ENCODE measurements at places on chromosomes 7 and 10. TPM values are rescaled to one million over a fixed set of nuclear protein-coding genes. Genes with fewer than 3 reads are reported as not detected.

DNA sequence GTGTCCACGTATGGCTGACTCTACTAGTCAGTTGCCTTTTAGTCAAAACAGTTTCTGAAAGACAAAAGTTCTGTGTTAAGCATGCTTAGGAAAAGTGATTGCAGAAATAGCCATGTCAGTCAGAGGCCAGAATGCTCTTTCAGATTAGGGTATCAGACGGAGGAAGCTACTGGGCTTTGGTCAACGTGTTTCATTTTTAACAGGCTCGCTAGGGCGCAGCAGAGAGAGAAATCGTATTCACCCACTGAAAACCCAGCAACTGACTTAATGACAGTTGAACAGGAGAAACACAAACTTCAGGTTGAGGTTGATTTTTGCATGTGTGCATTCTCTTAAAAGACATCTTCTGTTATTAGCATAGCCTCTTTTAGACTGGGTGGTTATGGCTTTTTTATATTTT lies 322.6 kb upstream of the KIAA1217 start:
- DNase-seq = no peak

DNA sequence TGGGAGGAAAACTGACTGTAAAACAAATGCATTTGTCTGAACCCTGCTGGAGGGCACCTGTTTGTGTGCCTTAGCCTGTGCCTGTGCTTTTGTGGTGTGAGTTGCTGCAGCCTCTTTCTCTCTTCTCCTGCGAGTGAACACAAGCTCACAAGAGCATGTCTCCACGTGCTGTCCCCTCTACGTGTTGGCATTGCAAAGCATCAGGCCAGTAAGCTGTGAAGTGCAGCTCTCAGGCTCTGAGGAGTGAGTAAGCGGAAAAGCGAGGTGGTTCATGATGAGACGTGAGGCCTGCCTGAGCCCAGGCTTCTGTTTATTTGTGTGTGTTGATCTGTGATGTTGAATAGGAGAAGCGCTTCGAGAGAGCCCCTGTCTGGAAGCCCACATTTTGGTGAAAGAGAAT lies 85.6 kb upstream of the PDCD4 start:
- DNase-seq = no peak

DNA sequence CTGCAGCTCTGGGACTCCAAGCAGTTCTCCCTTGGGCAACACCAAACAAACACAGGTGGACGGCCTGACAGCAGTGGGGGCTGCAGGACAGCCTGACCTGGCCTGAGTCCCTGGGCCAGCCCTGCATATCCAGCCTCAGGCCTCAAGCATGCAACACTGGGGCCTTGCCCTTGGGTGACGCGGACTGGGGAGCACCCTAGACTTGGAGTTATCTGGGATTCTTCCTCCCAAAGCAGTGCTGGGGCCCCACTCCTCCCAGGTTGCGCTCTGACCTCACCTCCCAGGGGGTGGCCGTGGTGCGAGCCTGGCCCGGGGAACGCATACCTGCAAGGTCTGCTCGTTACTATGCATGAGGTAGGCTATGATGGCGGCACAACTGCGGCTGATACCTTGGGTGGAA lies 6.2 kb upstream of the TMEM120A start:
- DNase-seq = no peak

DNA sequence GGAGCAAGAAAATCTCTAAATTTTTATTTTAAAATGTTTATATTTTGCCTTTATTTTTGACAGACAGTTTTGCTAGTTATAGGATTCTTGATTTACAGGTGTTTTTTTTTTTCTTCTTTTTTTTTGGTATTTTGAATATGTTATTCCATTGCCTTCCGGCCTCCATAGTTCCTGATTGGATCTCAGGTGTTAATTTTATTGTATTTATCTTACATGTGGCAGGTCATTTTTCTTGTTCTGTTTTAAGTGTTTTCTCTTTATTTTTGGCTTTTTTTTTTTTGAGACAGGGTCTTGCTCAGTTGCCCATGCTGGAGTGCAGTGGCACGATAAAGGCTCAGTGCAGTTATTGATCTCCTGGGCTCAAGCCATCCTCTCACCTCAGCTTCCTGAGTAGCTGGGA lies 73.9 kb downstream of the MLLT10 start:
- no peak for DNase-seq

DNA sequence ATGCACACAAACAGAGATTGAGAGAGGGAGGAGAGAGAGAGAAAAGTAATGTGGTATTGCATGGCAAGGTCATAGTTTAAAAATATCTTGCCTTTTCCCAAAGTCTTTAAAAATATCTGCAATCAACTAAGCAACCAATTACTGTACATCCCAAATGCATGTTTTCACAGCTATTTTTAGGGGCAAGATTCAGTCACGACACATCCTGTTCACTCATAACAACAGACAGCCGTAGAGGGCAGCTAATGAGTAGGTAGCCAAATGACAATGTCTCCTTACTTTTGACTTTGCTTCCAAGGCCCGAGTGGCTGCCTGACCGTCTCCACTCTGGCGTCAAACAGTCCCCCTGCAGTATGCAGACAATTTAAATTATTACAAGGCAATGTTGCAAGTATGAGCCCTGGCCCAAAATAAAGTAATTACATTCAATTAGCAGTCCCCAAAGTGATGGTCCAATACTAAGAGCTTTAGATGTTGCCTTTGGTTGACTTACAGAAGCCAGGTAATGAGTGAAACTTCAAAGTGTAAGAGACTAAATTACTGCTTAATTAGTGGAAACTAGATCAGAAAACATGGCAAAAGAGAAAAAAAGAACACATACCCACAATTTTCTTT lies 162.9 kb downstream of the MBL2 start:
- no peak for DNase-seq

GRCh38 chr7:100582041-100582579 lies 3.8 kb downstream of the LRCH4 start:
- DNase-seq = no peak

GRCh38 chr7:144011458-144012230 lies 11.5 kb downstream of the OR6B1 start:
- DNase-seq = no peak

- no peak for DNase-seq
Observed at GRCh38 chr7:111841596-111842205, 279.4 kb upstream of the IMMP2L start.

- no peak for DNase-seq
Observed at GRCh38 chr10:82252081-82252480, 377.1 kb downstream of the NRG3 start.

- DNase-seq = no peak
Observed at GRCh38 chr7:79789584-79790345, 336.3 kb upstream of the MAGI2 start.

DNA sequence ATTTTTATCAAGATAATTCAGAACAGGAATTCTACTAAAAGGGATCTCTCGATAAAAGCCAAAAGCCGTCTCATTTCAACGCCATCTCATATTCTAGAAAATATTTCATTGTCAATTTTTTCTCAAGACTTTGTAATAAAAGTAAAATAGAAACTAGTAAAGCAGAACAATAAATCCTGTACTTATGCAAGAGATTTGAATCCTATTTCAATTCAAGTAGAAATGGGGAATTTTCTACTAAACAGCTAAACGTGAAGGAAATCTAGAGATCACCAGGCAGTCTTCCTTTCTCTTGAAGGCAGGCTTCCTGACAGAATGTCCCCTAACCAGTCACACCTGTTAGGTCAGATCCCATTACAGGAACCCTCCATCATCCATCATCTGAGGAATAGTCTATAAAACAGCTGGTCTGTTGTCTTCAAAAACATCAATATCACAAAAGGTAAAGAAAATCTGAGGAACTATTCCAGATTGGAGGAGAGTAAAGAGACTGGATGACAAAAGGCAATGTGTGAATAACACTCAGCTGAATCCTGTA lies 23.7 kb downstream of the USP6NL start:
- no peak for DNase-seq

DNA sequence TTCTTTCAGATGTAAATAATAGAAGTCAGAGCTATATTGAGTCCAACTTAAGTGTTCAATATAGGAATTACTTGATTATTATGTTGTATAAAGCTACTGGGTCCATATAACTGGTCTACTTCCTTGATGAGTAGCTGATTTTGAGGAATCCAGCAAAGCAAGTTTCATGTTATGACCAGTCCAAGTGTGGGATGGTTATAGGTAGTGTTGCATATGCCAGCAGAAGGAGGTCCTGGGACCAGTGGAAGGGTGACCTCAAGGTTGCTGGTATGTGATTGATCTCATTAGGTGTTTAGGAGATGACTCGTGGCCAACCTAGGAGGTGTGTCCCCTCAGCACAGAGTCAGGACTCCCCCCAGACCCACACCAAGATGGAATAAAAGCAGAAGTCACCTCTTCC lies 551.5 kb downstream of the KCNMA1 start:
- DNase-seq = no peak

- no peak for DNase-seq
Observed at GRCh38 chr10:6530211-6530840, 49.8 kb downstream of the PRKCQ start.

- DNase-seq = no peak
Observed at GRCh38 chr10:124896751-124897150, 45.2 kb upstream of the ZRANB1 start.

- DNase-seq = no peak
Observed at GRCh38 chr7:133433165-133433812, 180.4 kb downstream of the EXOC4 start.

GRCh38 chr10:29140991-29141390 lies 147.9 kb upstream of the LYZL1 start:
- DNase-seq = no peak

GRCh38 chr7:135905355-135905754 lies 71.8 kb downstream of the MTPN start:
- DNase-seq = no peak

DNA sequence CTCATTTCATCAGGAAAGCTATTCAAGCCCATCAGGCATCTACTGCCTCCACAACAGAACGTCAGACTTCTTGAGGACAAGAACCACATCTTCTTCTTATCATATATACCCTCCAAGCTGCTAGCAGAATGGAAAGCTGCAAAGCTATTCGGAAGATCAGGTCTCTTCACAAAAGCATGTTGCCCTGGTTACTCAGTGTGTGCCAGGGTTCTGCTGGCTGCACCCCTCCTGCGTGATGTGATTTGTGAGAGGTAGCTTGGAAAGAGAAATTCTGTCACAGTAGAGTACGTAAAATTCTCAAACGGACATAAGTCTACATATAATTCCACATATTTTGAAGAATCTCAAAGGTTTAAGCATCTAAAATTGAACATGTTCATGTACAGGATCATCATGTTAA lies 681.7 kb downstream of the PARD3 start:
- DNase-seq = no peak

The CPVL gene
- total RNA-seq = 48.5 TPM

The LRIT1 gene
- total RNA-seq = not detected

The ADAM8 gene
- 3.9 TPM for total RNA-seq

The COPS6 gene
- total RNA-seq = 46.7 TPM

The LRIT2 gene
- total RNA-seq = not detected

The PLEKHA8 gene
- 10.2 TPM for total RNA-seq

The AMZ1 gene
- 0.19 TPM for total RNA-seq

The CALCR gene
- total RNA-seq = 0.28 TPM

The EPC1 gene
- total RNA-seq = 34.8 TPM

The BMPER gene
- total RNA-seq = 32.5 TPM

Measured in omental fat pad (tissue), 4 donors.